SK-N-SH (cell line): ENCODE measurements at places on chromosomes 6 and 20. TPM values are rescaled to one million over a fixed set of nuclear protein-coding genes. Genes with fewer than 3 reads are reported as not detected.
A peak's percentile ranks its signal among the peaks of the same experiment; 100 is the strongest.

DNA sequence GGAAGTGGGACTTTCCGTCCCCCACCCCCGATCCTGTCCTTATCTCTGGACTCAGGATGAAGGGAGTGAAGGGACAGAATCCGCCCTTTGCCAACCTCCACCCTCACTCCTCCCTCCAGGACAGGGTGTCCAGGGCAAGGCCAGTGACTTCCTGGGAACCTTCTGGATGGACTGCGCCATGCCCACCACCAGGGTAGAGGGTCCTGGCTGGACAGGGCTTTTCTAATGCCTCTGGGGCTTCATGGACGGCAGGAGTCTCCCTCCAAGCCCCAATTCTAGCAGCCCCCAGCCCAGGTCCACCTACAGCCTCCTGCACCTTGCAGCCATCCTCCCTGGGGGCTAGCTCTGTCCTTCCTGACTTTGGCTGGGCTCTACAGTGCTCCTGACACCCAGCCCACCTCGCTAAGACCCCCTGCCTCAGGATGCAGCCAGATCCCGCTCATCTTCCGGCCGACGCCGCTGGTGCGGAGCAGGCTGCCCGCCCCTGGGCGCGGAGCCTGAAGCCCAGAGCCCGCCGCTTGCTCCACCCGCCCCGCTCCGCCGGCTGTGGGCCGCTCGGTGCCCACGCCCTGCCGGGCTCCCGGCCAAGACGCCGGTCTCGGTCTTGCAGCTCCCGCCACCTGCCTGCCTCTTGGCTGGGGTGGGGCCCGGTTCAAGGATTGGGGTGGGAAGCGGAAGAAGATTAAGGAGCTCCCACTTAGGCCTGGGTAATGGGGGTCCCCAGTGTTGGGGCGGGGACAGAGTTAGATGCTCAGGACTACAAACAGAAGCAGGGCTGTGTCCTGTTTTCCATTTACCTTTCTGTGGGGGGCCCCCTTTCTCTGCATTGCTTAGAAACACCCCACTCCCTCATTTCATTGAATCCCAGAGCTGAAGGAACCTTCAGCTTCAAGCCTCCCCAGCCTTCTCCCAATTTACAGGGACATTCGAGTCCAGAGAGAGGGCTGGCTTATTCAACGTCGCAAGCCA is 72.8 kb downstream of the MDGA1 start:
- DNase-seq: peak; percentile 91

The EFCAB8 gene
- not detected in 2 replicates for polyA plus RNA-seq

GRCh38 chr6:79712144-79712543 is 81.0 kb downstream of the SH3BGRL2 start:
- no peak for DNase-seq

GRCh38 chr6:163585932-163586437 is 171.5 kb downstream of the QKI start:
- no peak for DNase-seq

The SEMG1 gene
- not detected in 2 replicates for polyA plus RNA-seq

The STX7 gene
- polyA plus RNA-seq: 12.8 and 16.0 TPM in 2 replicates
